ENCODE measurements at places on chromosomes 3 and 15.
A peak's percentile ranks its signal among the peaks of the same experiment; 100 is the strongest.

DNA sequence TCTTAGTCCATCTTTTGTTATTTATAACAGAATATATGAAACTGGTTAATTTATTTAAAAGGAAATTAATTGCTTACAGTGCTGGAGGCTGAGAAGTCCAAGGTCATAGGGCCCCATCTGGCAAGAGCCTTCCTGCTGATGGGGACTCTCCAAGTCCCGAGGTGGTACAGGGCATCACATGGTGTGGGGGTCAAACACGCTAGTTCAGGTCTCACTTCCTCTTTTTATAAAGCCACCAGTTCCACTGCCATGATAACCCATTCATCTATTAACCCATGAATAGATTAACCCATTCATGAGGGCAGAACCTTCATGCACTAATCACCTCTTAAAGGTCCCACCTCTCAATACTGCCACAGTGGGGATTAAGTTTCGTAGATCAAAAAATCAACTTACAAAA, 659.3 kb downstream of the NAALADL2 start:
- DNase-seq = no peak

GRCh38 chr3:45968706-45969105, 25.4 kb downstream of the CXCR6 start:
- DNase-seq = peak; percentile 82

DNA sequence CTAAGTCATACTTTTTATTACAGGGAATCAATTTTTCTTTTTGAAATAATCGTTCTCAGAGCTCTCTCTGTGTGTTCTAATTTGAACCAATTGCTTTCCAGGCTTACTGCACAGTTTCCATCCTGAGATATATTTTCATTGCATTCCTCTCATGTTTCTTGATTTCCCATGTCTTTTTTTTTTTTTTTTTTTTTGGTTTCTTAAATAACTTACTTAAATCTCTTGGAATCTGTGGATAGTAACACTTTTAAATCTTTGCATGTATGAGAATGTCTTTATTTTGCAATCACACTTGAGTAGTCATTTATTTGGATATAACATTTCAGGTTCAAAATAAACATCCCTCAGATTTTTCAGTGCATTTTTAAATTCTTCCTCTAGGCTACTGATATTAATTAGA, 14.5 kb upstream of the ABTB1 start:
- DNase-seq = peak; percentile 72

- peak; percentile 46 for DNase-seq
These were observed 45.4 kb upstream of the ROPN1 start for GRCh38 chr3:124037326-124037725.

- DNase-seq = peak; percentile 62
These were observed 551 bp downstream of the NCBP2 start for GRCh38 chr3:196941729-196942225.

- DNase-seq = peak; percentile 26
These were observed 481.0 kb upstream of the PROK2 start for GRCh38 chr3:72266016-72266370.

- no peak for DNase-seq
These were observed 26.2 kb upstream of the ZNF770 start for GRCh38 chr15:35014241-35014640.

- peak; percentile 82 for DNase-seq
These were observed 126.1 kb downstream of the LRRK1 start for GRCh38 chr15:101045236-101045646.

- DNase-seq = no peak
These were observed 362.1 kb downstream of the PLOD2 start for GRCh38 chr3:145798696-145799537.

DNA sequence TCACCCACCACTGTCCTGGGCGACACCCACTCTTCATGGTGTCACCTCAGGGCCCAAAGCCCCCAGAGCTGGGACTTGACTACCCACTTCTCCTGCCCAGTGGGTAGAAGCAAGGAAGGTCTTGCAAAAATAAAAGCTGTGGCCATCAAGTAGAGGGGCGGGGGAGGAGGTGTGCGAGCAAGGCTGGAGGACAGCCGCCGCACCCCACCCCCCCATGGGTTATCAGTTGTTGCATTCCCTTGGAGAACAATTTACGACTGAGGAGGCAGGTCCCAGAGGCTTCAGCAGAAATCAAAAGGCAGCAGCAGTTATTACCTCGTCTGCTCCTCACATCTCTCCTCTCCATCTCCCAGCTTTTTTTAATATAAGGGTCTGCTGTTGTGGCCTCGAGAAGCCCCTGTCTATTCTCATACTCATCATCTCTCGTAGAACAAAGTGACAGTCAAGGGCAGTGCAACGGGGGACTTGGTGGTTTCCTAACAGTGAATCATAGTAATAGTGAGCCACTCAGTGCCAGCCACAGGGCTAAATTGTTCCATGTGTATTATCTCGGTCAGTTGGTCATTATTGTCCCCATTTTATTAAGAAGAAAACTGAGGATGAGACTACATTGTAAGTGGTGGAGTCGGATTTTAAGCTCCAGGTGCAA, 116.4 kb downstream of the PDCD6IP start:
- no peak for DNase-seq

DNA sequence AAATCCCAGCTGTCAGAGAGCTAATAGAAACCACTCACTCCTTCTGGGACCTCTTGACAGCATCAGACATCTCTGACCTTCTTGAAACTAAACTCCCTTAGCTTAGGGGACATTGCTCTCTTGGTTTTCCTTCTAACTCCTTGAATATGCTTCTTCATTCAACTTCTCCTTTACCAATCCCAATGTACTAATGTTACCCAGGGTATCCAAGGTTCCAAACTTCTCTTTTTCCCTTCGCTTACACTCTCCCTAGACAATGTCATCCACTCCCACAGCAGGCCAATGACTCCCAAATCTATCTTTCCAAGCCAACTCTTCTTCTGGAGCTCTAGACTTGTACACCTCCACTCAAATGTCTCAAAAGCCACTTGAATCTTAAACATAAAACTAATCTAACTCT, 14.6 kb downstream of the HEXA start:
- no peak for DNase-seq

- DNase-seq = no peak
These were observed 550 bp upstream of the CHD2 start for GRCh38 chr15:92899601-92899947.

DNA sequence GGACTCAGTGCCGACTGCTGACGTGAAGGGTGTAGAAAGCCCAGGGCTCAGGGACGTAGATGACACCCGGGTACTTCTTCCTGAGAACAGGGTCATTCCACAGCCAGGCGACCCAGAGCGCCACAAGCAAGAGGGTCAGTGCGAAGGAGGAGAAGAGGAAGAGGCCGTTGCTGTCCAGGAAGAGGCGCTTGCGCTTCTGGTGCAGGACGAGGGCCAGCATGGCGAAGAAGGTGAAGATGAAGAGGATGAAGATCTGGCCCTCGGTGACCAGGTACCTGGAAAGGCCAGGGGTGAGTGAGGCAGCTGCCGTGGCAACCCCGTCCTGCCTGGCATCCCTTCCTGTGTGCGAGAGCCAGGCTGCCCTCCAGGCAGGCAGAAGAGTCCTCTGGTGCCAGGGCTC, 3.0 kb upstream of the CALML4 start:
- no peak for DNase-seq

GRCh38 chr3:139265131-139266016, 78.4 kb upstream of the MRPS22 start:
- DNase-seq = no peak

DNA sequence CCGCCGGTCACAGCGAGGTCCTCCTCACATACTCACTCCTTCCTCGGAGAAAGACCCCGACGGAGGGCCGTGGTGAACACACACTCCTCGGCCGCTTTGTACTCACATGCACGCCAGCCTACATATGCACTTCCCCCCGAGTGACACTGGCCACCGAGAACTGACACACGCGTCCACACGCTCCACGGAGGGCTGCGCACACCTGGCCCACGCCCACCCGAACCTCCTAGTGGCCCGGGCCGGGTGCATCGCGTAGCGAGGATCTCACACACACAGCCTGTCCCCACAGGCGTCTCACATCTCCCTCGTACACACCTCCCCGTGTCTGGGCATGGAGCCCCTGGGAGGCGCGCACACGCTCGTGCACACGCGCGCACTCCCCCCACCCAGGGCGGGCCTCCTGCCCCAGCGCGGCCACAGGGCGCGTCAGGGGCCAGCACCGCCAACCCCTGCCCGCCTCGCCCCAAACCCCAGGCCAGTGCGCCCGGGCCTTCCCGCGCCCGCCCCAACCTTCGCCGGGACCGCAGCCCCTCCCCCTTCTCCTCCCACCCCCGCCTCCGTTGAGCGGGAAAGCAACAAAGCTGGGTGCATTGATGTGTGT, 411 bp upstream of the C3orf70 start:
- DNase-seq = no peak

GRCh38 chr15:51046799-51047449, 47.8 kb downstream of the TNFAIP8L3 start:
- peak; percentile 66 for DNase-seq

GRCh38 chr3:143301031-143301901, 181.7 kb downstream of the CHST2 start:
- DNase-seq = no peak

- no peak for DNase-seq
These were observed 70.5 kb upstream of the HACD2 start for GRCh38 chr3:123655400-123655799.
